ENCODE measurements at places on chromosomes 7 and 10.
A peak's percentile ranks its signal among the peaks of the same experiment; 100 is the strongest.

- no peak for ATAC-seq
Measured at GRCh38 chr7:100211342-100211780, 8.4 kb upstream of the PVRIG start.

DNA sequence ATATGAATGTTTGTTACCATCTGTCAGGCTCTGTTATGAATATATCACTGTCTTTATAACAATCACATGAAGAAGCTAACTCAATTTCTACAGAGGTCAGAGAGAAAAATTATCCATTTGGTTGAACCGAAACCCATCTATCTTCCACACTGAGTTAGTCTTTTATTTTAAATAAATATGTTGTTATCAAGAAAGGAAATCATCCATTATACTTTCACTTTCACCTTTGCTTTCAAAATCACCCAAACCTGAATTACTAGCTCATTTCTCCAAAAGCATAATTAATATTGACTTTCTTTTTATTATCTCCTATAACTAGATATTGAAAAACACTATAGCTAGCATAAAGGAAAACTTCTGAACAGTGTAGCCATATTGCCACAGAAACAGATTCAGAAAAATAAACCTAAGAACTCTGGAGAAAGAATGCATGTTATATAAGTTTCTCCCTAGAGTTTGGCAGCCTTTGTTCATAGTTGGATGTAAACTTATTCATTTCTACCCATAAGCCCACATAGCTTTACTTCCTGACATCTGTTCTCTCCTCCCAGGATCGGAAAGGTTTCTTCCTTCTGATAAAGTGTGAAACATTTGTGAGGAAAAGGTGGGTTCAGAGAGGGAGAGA lies 66.0 kb downstream of the NPSR1 start:
- no peak for ATAC-seq

- no peak for ATAC-seq
Measured at GRCh38 chr7:3552499-3552898, 251.4 kb downstream of the SDK1 start.

GRCh38 chr10:1368842-1369171 lies 312.6 kb downstream of the WDR37 start:
- no peak for ATAC-seq

- ATAC-seq = peak; percentile 88
Measured at GRCh38 chr7:80499350-80499953, 12.4 kb downstream of the GNAT3 start.

- no peak for ATAC-seq
Measured at GRCh38 chr10:84469470-84469869, 141.1 kb downstream of the CCSER2 start.

GRCh38 chr10:62467527-62467926 lies 93.4 kb downstream of the ZNF365 start:
- no peak for ATAC-seq

DNA sequence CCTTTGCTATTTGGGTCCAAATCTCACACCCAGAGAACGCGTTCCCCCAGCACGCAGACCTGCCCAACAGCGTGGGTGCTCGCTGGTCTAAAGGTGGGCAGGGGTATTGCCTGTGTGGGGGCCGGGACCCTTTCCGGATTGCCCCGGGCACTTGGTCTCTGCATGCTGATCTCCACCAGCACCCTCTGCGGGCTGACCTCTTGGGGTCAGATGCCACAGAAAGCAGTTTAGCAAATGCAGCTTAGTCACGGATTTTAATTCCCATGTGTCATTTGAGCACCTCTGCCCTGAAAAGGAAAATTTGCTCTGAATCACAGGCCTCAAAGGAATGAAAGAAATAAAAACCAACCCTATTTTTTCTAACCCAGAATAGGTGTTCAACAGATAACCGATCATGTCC lies 46.7 kb downstream of the PKD1L1 start:
- ATAC-seq = no peak

DNA sequence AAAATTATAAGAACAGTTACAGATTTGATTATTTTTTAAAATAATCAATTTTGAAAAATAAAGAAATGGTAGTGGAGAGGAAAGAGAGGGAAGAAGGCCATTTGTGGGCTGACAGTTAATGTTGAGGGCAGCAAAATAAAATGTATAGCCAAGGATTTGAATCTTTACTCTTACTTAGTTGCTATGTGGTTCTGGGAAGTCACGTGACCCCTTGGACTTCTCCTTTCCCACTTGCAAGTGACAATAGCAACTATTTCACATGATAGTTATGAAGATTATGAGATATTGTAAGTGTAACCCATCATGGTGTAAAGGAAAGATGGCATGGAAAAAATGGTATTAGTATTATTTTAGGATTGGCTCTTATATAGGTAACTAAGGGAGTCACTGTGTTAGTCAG lies 567.3 kb upstream of the GHITM start:
- ATAC-seq = no peak

DNA sequence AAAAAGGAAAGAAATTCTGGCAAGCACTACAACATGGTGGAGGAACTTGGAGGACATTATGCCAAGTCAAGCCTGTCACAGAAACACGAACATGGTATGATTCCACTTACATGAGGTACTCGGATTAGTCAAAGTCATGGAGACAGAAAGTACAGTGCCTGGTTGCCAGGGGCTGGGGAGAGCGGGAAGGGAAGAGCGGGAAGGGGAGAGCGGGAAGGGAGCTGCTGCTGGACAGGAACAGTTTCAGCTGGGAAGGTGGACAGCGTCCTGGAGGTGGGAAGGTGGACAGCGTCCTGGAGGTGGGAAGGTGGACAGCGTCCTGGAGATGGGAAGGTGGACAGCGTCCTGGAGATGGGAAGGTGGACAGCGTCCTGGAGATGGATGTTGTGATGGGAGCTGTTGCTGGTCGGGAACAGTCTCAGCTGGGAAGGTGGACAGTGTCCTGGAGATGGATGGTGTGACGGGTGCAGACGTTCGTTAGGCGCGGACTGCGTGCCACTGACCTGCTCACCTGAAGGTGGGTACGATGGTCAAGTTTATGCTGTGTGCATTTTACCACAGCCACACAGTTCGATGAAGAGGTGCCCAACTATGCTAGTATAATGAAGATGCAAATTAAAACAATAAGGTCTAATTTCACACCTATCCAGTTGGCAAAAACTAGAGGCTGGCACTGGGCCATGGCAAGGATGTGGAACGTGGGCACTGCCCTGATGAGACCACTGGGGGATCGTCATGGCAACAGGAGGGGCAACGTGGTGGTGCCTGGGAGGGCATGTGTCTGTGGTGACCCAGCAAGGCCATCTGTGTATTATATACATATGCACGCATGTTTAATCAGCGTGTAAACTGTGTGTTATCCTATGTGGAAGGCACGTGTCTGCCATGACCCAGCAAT lies 103.8 kb downstream of the NKX6-2 start:
- no peak for ATAC-seq

DNA sequence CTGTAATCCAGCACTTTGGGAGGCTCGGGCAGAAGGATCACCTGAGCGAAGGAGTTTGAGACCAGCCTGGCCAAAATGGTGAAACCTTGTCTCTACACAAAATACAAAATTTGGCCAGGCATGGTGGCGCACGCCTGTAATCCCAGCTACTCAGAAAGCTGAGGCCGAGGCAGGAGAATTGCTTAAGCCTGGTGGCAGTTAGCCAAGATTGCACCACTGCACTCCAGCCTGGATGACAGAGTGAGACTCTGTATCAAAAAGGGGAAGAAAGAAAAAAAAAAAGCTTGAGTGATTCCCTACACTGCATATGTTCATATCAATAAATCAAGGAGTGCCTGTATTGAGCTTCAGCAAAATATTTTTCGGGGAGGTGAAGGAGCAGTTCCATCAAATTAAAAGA lies 45.8 kb upstream of the SRRM3 start:
- peak; percentile 28 for ATAC-seq

DNA sequence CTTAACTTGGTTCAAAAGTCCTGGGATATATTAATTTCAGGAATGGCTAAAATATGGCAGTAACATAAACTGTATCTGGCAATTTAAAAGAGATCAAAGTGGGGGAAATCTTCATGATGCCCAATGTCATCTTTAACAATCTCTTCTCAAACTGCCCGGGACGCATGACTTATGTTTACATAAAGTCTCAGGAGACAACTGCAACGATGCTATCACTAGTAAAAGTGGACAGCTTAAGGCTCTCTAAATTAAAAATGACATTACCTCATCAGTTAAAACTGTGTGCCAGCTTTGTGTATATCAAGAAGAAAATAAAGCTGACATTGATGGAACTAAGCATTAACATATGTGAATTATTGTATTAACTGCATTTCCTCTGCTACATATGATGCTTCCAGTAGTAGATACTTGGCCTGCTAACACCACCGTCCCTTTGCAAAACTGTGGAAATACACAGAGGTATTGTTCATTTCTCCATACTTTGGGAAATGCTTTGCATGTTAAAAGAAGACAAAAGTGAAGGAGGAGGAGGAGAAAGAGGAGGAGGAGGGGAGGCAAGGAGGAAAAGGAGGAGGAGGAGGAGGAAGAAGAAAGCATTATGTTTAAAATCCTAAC lies 62.4 kb downstream of the NRP1 start:
- no peak for ATAC-seq

DNA sequence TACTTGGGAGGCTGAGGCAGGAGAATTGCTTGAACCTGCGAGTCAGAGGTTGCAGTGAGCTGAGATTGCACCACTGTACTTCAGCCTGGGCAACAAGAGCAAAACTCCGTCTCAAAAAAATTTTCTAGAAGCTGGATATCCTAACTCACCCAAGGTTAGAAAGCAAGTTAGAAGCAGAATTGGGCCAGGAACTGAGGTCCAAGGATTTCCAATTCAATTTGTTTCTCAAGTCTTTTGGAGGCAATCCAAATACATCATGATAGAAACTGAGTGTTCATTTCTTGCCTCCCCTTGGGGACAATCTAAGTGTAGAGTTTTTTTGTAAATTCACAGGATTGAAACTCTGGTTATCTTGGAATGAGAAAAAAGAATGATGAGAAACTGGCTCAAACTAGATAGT lies 45.5 kb downstream of the LAMB1 start:
- ATAC-seq = no peak

GRCh38 chr10:114195079-114195478 lies 15.9 kb downstream of the TDRD1 start:
- no peak for ATAC-seq

GRCh38 chr7:55046582-55047342 lies 27.9 kb downstream of the EGFR start:
- ATAC-seq = no peak

DNA sequence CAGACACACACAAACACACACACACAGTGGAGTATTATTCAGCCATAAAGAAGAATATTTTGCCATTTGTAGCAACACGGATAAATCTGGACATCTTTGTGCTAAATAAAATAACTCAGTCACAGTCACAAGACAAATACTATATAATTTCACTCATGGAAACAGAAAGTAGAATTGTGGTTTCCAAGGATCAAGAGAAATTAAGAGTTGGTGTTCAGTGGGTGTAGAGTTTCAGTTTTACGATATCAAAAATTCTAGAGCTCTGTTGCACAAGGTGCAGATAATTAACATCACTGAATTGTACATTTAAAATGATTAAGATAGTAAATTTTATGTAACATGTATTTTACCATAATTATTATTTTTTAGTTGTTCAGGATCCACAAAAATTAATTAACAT lies 1235.0 kb downstream of the XPNPEP1 start:
- no peak for ATAC-seq

DNA sequence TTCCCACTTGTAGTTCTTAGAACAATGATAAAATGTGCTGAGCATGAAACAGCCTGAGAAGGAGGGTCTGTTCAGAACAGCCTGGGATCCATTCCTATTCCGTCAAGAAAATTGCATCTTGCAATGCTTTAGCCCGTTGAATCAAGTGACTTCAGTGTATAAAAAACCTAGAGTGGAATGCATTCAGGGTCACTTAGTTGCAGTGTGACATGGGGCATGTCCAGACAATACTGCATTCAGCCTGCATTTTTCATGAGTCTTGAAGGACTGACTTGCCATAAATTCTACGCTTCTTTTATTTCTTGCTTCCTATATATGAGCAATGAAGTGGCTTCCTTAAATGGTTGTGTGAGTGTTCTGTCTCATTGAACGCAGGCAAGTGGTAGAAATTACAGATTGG lies 758.3 kb upstream of the COBL start:
- ATAC-seq = no peak

DNA sequence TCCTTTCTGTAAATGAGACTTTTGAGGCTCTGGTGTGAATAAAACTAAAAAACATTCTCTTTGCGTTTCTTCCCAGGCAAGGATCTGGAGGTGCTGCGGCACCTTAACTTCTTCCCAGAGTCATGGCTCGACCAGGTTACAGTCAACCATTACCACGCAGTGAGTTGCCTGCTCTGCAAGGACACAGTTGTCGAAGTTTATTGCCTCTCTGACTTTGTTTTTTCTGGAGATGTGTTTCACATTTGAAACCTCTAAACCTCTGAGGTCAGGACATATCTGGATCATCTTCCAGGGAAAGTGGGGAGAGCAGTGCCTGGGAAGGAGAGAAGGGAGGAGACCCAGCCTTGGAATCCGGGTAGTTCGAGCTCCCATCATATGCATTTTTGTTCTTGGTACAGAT lies 43.4 kb upstream of the PLEKHA1 start:
- no peak for ATAC-seq

DNA sequence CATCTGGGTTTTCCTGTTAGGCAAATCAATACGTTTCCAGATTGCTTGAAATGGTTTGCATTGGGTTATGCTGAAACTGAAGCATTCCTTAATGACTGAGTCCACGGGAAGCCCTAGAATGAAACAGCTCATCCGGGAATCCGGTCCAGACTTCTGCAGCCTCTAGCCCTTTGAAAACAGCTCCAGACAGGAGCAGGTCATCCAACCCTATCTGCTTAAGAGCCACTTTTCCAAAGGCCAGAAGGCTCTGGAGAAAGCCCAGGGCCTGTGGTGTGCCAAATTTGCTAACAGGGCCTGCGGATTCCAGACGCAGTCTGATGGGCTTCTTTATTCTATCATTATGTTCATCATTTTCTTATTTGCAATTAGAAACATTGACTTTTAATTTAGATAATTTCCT lies 265.4 kb downstream of the SKIDA1 start:
- ATAC-seq = no peak

- ATAC-seq = no peak
Measured at GRCh38 chr10:18968159-18968558, 80.4 kb upstream of the MALRD1 start.

GRCh38 chr7:71491336-71491735 lies 359.4 kb downstream of the GALNT17 start:
- no peak for ATAC-seq

DNA sequence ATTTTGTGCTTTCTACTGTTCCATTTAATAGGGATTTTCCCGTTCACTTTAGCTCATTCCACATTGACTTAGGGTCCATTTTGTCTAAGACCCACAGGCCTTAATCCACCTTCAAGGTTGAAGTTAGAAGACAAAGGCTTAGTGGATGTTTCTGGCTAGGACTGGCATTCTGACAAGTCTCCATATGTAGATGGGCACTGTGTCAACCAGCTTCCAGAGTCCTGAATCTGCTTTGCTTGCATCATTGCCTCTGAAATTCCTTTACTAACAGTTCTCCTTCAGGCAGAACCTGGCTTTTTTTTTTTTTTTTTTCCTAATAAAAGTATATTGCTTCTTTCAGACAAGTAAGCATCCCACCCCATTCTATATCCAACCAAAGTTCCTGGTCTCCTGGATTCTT lies 69.6 kb upstream of the PDCD4 start:
- no peak for ATAC-seq

DNA sequence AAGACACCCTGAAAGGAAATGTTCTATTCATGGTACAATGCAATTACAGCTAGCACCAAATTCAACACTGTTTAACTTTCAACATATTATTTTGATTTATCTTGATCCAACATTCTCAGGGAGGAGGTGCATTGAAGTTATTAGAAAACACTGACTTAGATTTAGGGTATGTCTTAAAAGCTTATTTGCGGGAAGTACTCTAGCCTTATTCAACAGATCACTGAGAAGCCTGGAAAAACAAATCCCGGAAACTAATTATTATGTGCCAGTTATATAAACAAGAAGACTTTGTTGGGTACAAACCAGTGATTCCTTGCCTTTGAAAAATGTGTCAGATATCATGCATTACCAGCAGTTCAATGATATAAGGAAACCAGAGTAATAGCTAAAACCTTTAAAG lies 160.1 kb downstream of the CFTR start:
- no peak for ATAC-seq

Data from esophagus mucosa (tissue), 1 donor.